ENCODE measurements at places on chromosomes 16 and 17.

DNA sequence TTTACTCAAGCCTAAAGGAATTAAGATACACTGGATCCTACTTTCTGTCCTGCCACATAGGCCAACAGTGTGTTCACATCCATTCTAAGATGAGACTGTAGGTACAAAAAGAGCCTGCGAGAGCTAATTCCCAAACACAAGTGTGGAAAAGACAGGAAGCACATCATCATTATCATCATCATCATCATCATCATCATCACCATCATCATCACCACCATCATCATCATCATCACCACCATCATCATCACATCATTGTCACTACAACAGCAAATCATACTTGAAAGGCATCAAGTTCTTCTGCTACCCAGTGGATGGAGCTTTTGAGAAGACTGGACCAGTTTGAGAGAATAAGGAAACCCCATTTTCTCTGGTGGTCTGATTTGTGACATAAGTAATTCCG is 268.1 kb downstream of the HS3ST3A1 start:
- DNase-seq: no peak

- no peak for DNase-seq
Measured at GRCh38 chr17:17807440-17807839, 29.3 kb downstream of the SREBF1 start.

- no peak for DNase-seq
Measured at GRCh38 chr17:48456589-48456988, 26.6 kb upstream of the SKAP1 start.

- DNase-seq: peak; percentile 11
Measured at GRCh38 chr16:6105115-6105514, 1007.5 kb upstream of the EEF2KMT start.

DNA sequence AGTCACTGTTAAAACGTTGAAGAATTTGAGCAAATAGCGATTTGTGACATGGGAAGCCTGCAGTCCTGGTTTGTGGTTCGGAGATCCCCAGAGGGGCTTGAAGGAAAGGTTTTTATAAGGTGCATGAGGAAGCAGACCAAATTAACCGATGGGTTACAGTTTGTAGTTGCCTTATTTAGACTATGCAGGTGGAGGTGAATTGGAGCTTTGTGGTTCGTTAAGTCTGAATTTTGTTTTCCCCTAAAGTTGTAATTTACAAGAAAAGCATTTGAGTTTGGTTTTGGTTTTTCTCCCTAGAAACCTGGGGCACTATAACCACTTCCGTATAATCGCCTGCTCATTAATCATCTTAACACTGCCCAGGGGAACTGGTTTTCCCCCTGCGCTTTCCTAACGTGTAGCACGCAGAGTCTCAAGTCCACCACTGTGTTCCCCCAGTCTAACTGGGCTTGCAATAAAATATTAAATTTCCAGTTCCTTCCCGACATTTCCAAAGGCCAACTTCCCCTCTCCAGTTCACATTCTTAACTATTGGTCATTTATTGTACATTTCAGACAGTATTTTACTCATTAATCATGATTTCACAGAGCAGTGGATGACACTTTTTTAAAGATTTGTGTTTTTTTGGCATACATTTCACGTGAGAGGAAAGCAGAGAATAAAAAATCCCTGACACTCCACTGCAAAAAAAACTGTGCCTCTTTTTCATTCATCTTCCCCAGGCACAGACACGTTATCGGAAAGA is 932 bp downstream of the ZNF267 start:
- peak; percentile 72 for DNase-seq

- DNase-seq: peak; percentile 85
Measured at GRCh38 chr17:50799582-50799981, 32.3 kb upstream of the ANKRD40CL start.

DNA sequence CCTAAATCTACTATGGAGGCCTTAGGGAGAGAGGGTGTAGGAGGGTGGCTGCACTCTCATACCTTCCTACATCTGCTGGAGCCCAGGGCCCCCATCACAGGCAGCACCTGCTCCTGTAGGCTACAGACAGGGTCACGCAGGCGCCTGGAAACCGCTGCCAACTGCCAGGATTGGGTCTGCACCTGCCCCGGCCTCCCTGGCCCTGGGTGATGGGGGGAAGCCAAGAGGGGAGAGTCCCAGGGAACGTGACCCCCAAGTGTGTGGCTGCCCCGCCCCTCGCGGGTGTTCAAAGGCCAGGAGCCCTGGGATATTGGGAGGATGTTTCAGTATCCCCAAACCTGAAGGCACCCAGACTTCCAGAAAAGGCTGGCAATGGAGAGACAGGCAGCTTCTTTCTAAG is 5.6 kb upstream of the TEX19 start:
- DNase-seq: no peak

DNA sequence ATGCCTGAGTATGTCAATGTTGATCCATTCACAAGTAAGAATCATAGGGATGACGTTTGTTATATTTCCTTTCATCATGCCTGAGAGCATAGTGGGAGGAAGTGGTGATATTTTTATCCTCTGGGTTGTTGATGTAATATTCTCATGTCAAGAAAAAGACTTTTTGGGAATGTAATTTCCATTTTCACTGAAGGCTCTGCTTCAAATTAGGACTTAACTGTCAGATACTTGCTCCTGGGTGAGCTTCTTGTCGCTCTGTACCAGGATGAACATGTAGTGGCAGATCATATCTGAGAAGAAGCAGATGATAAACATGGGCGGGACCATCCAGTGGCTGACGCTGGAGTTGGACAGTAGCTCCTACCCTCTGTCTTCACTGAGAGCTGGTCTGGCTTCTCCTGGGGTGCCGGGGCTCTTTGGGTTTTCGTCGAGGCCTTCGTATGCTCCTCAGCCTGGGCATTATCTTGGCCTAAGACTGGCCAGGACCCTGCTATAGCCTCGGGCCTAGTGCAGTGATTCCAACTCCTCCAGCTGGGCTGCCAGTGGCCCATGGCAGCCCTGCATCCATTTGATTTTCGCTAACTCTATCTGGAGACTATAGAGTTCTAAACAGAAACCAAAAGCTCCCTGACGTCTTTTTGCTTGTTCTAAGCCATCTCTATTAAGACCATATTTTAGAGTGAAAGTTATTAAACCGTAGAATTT is 19.7 kb downstream of the CYB5B start:
- no peak for DNase-seq

- DNase-seq: no peak
Measured at GRCh38 chr16:53024045-53024444, 28.7 kb downstream of the CHD9NB start.
